ENCODE measurements at places on chromosomes 5 and 9. TPM values are rescaled to one million over a fixed set of nuclear protein-coding genes. Genes with fewer than 3 reads are reported as not detected.

The DRD1 gene
- total RNA-seq, result not detected

The C5orf58 gene
- not detected for total RNA-seq

The GBGT1 gene
- not detected for total RNA-seq

The DPYSL3 gene
- not detected for total RNA-seq

The CCIN gene
- total RNA-seq, result not detected

The MEF2C gene
- total RNA-seq, result not detected

The ERMP1 gene
- total RNA-seq, result 28.1 TPM

The BTNL8 gene
- not detected for total RNA-seq

The GARIN3 gene
- not detected for total RNA-seq

The RAI14 gene
- 18.2 TPM for total RNA-seq

The PCDHB2 gene
- total RNA-seq, result 7.1 TPM

The SLC36A2 gene
- total RNA-seq, result not detected

The RLN2 gene
- not detected for total RNA-seq

The PCDHA1 gene
- not detected for total RNA-seq

The TMEM252 gene
- not detected for total RNA-seq

The ATP6V0E1 gene
- 121 TPM for total RNA-seq

The POLK gene
- 11.7 TPM for total RNA-seq

The IRX4 gene
- total RNA-seq, result not detected

The SLC4A9 gene
- total RNA-seq, result not detected

The IER5L gene
- 3.3 TPM for total RNA-seq

The PCA3 gene
- not detected for total RNA-seq

The CD14 gene
- total RNA-seq, result 1.7 TPM

The GMCL2 gene
- not detected for total RNA-seq

The SPOCK1 gene
- not detected for total RNA-seq

The GRIN1 gene
- total RNA-seq, result not detected

The ADRA1B gene
- not detected for total RNA-seq

The GPR107 gene
- total RNA-seq, result 22.5 TPM

The CARD9 gene
- 7.4 TPM for total RNA-seq

The SLC6A19 gene
- total RNA-seq, result 0.02 TPM

The SCGB3A2 gene
- not detected for total RNA-seq

The TAF11L11 gene
- total RNA-seq, result not detected

The CDX1 gene
- total RNA-seq, result not detected

The CEP78 gene
- total RNA-seq, result 38.3 TPM

The PCDHB12 gene
- total RNA-seq, result 0.04 TPM

The RABEPK gene
- total RNA-seq, result 103 TPM

The PRRX2 gene
- total RNA-seq, result not detected

The PRR16 gene
- not detected for total RNA-seq

The EGR1 gene
- total RNA-seq, result 4.5 TPM

The GTF3C4 gene
- total RNA-seq, result 21.0 TPM

The ANKRD18B gene
- 1.2 TPM for total RNA-seq

The ASPN gene
- not detected for total RNA-seq

The ADGRD2 gene
- not detected for total RNA-seq

The ZDHHC11B gene
- total RNA-seq, result 0.11 TPM

The FCN2 gene
- not detected for total RNA-seq

The PPP2R2B gene
- not detected for total RNA-seq

The LRRC14B gene
- not detected for total RNA-seq

The HOMER1 gene
- total RNA-seq, result 24.8 TPM

The DNM1 gene
- total RNA-seq, result 0.15 TPM

Measured in HepG2 (cell line).